ENCODE measurements at places on chromosomes 2 and 18. TPM values are rescaled to one million over a fixed set of nuclear protein-coding genes. Genes with fewer than 3 reads are reported as not detected.

Gene HMSD
- not detected for polyA plus RNA-seq

Gene SCYGR4
- polyA plus RNA-seq, result not detected

- DNase-seq, result peak; percentile 30
These were observed 7.2 kb downstream of the POMC start for GRCh38 chr2:25161055-25161781.

DNA sequence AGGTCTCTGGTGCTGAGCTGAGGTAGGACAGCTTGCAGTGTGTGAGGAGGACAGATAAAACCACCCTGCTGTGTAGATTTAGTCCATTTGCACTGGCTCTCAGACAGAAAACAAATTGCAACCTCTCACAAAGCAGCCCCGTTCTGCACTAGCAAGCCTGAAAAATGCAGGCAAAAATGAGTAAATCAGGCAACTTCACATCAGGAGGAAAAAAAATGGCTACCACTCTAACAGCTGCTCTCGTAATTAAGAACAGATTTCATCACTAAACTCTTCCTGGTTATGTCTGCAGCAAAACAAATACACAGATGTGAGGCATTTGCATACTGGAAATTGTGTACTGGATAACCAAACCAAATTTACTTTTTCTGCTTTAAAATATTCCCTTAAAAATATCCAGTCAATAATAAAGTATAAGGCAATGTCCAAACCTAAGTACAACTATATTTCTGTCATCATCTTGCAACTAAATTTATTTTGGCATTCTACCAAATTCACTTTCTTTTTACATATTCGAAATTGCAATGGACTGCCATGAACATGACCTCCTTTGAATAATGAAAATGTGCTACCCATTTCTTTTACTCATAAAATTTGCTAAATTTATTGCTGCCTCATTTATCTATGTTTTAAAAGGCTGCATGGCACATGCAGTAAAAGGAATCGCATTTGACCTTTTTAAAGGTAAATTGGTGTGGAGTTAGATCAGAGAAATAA is 157.4 kb downstream of the AFF3 start:
- DNase-seq, result no peak

DNA sequence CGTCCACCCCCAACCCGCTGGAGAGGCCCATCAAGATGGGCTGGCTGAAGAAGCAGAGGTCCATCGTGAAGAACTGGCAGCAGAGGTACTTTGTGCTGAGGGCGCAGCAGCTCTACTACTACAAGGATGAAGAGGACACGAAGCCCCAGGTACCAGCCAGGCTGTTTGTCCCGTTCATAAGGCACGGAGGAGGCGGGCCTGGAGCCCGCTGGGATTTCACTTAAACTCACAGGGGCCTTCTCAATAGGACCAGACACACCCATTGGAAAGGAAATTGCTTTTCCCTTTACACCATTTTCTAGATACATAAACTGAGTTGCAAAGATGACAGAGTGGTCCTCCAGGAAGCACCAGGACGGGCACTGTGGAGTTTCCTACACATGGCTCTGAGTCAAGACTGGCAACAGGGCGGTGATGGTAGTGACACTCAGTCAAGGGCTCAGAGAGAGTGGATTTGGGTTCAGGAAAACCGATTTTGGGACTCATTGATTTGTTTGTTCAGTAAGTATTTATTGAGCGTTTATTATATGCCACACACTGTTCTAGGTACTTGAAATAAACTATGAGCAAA is 40.7 kb downstream of the ARHGAP25 start:
- no peak for DNase-seq

GRCh38 chr2:3222636-3223035 is 155.0 kb downstream of the EIPR1 start:
- peak; percentile 12 for DNase-seq

DNA sequence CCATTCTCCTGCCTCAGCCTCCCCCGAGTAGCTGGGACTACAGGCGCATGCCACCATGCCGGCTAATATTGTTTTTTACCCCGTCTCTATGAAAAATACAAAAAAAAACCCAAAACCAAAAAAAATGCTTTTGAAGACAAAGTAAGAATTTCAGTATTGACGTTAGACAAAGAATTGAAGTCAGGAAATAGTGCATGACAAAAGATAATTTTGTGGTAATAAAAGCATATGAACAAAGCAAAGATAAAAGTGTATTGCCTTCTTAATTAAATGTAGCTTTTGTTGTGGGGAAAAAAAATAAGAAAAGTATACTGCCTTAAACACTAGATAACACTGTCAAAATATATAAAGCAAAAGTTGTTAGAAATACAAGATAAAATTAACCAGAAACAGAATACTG is 86.8 kb downstream of the ANKRD12 start:
- DNase-seq, result no peak

Gene ST6GAL2
- not detected for polyA plus RNA-seq

DNA sequence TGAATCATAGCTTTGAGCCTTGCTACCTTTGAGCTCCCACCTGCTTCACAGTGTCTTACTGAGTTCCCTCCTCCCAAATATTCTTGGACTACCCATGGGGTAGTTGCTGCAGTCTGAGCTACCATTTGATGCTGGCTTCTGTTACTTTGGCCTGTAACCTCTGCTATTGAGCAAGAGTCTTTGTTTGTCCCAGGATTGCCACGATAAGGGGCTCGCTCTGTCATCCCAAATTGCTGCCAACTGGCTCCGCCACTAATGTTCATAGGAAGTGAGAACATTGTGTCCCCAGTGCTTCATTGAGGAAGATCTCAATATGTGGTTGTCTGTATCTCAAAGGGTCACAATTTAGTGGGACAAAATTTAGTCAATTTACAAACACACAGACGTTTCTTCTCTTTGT is 103.8 kb downstream of the TRIM43 start:
- DNase-seq, result no peak

- no peak for DNase-seq
These were observed 25.2 kb downstream of the FECH start for GRCh38 chr18:57561261-57561660.

DNA sequence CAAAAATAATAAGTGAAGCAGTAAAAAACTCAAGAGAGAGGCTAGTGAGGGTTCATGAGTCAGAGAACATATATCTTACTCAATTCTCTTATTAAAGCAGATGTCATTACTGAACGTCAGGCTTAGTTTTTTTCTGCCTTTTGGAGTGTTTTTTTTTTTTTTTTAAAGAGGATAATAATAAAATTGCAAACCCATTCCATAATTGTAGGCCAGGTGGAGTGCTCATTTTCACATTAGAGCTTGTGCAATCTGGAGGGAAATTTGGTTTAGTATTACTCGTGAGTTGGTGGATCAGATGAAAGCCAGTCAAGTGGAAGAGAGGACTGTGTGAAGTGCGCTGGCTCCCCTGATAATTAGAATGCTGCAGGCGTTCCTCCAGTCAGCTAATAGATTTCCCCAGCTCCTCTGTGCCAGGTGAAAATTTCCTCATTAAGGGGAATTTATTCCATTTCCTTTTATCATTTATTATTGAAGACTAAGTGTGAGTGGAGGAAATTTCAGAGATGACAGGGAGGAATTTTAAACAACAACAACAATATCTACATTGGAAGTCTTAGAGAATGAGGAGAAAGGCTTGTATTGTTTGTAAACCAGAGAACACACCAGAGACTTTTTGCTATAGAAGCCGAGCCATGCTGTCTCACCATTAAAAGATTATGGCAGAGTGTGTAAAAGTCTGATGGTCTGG is 74.6 kb downstream of the CPS1 start:
- DNase-seq, result no peak

- DNase-seq, result no peak
These were observed 11.9 kb downstream of the ZSCAN30 start for GRCh38 chr18:35278085-35278484.

Gene GAL3ST2
- not detected for polyA plus RNA-seq

DNA sequence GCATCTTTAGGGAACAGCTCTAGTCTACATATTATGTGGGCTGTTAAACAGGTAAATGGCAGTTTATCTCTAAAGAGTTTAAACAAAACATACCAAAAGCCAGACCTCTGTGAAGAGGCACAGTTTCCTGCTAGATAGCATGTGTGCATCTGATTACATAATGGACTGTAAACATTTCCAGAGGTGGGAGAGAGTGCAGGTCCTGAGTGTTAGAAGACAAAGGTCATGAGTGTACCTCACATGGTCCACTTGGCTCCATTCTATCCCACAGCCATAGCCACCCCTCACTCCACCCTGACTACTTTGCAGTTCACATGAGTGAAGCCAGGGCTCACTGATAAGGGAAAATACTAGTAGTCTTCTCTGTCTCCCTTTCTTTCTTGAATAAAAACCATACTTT is 233.4 kb downstream of the MTX2 start:
- DNase-seq, result no peak

Gene CHST10
- polyA plus RNA-seq, result 5.0 TPM

- no peak for DNase-seq
These were observed 217.8 kb upstream of the ATP5MC3 start for GRCh38 chr2:175399326-175399725.

- no peak for DNase-seq
These were observed 78.0 kb downstream of the MYO3B start for GRCh38 chr2:170255971-170256370.

DNA sequence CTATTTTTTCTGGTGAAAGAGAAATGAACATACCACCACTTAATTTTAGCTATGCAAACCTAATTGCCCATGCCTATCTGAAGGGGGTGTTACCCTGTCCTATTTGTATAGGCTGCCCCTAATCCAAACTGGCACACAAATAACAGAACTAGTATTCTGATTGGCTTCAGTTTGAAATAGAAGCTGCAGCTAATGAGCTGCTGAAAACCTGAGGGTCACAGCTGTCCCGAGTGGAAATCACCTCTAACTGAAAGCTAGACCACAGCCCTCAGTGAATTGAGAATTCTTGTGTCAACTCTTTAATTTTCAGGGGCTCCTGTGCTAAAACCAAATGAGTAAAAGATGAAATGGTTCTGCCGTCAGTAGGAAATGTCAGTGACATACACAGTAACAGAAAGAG is 28.7 kb downstream of the CCDC141 start:
- no peak for DNase-seq

All from naive thymus-derived CD8-positive, alpha-beta T cell (primary cell).